ENCODE measurements at places on chromosomes 12 and 14.

GRCh38 chr12:1855241-1855640, 34.9 kb downstream of the LRTM2 start:
- DNase-seq: no peak

- DNase-seq: no peak
Measured at GRCh38 chr14:99576761-99577705, 27.0 kb downstream of the CCDC85C start.

GRCh38 chr12:27274706-27275105, 30.6 kb downstream of the STK38L start:
- DNase-seq: no peak

GRCh38 chr14:30756594-30756993, 117.8 kb upstream of the COCH start:
- no peak for DNase-seq

GRCh38 chr12:53966085-53966384, 6.9 kb upstream of the HOXC11 start:
- DNase-seq: no peak

DNA sequence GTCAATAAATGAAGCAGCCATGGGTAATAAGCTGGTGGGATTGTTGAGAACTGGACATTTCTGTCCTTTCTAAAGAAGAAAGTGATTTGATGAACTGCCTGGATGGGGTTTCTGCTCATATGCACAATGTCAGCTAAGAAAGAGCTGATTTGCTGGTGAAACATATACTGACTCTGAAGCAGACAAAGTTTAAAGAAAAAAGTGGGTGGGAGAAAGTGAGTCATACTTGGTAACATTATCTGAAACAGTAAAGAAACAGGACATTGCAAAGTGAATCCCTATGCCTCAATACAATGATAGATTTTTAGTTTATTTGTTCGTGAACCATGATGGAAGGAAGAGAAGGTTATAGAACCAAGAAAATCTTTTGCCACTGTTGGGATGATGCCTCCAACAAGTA, 95.6 kb upstream of the DNM1L start:
- DNase-seq: peak; percentile 61

- no peak for DNase-seq
Measured at GRCh38 chr12:113929312-113929989, 36.7 kb downstream of the RBM19 start.

DNA sequence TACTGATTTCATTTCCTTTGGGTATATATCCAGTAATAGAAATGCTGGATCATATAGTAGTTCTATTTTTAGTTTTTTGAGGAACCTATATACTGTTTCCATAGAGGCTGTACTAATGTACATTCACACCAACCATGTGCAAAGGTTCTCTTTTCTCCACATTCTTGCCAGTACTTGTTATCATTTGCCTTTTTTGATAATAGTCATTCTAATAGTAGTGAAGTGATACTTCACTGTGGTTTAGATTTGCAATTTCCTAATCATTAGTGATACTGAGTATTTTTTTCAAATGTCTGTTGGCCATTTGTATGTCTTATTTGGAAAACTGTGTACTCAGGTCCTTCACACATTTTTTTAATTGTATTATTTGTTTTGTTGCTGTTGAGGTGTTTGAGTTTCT, 148.2 kb upstream of the NAV3 start:
- no peak for DNase-seq

GRCh38 chr12:617304-617915, 45.8 kb downstream of the NINJ2 start:
- DNase-seq: peak; percentile 82

DNA sequence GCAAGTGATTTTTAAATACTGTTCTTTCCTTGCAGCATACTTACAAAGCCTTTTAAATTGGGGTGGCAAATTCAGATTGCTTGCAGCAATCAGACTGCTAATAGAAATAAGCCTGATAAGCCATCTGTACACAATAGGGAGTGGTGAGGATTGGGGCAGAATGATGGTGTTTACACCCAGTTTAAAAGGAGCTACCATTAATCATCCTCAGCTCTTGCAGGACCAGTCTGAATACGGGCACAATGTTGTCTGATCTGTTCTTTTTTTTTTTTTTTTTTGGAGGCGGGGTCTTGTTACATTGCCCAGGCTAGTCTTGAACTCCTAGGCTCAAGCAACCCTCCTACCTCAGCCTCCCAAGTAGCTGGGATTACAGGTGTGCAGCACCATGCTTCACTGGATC, 50.1 kb upstream of the REP15 start:
- no peak for DNase-seq

- no peak for DNase-seq
Measured at GRCh38 chr12:25482625-25483024, 70.5 kb downstream of the LMNTD1 start.

GRCh38 chr14:101230161-101230850, 326.8 kb upstream of the RTL1 start:
- no peak for DNase-seq

- DNase-seq: no peak
Measured at GRCh38 chr12:116166306-116166705, 111.2 kb downstream of the MED13L start.

DNA sequence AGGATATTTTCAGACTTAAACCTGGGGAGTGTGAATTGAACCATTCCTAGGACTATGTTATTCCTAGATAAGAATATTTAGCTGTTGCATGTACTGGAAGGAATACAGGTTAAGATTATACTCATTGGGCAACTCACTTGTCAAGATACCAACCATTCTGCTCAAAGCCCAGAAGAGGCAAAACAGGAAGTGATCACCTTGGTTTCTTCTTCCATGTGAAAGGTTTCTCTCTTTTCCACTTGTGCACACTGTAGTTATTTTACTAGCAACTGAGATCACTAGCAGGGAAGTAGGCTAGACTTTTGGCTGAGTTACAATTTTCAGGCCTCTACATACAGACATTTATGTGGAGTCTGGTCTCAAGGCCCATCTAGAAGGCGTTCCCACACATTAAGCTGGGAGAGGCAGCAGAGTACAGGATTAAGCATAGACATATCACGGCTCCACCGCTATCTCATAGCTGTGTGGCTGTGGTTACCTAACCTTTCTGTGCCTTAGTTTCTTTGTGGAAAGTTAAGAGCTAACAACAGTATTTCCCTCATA, 83.9 kb upstream of the FERMT2 start:
- no peak for DNase-seq

GRCh38 chr12:132986885-132987225, 688 bp downstream of the ZNF26 start:
- peak; percentile 2 for DNase-seq

- DNase-seq: no peak
Measured at GRCh38 chr12:16221776-16222175, 55.7 kb downstream of the SLC15A5 start.

DNA sequence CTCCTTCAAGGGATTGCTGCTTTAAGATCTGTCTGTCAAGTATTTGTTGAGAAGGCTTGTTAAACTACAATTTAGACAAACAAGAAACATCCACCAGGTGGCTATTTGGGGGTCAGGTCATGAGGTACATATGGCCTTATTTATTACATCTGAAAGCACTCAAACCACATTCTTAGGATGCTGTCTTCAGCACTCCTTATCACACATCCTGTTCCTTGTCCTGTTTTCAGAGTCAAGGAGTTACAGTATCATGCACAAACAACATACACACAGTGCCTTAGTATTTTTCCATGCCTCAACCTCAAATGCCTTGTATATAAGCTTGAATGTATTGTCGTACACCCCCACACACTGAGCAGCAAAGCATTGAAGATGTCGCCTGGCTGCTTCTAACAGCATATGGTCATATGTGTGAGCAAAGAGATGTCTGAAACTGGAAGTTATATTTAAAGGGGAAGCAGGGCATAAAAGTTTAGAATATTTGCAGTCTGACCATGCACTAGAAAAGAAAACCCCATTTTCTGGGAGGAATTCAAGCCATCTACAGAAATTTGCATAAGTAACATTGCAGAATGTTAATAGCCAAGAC, 83.8 kb downstream of the KCNMB4 start:
- no peak for DNase-seq

GRCh38 chr12:88600272-88600671, 20.0 kb upstream of the KITLG start:
- DNase-seq: no peak

DNA sequence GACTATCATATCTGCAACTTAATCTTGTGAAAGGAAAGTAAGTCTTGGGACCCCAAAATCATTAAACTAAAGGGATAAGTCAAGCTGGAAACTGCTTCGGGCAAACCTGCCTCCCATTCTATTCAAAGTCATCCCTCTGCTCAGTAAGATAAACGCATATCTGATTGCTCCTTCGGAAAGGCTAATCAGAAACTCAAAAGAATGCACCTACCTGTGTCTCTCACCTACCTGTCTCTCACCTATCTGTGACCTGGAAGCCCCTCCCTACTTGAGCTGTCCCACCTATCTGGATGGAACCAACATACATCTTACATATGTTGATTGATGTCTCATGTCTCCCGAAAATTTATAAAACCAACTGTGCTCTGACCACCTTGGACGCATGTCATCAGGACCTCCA, 19.9 kb downstream of the SEC23A start:
- DNase-seq: no peak

- DNase-seq: no peak
Measured at GRCh38 chr12:22536971-22537544, 7.3 kb downstream of the C2CD5 start.

- peak; percentile 64 for DNase-seq
Measured at GRCh38 chr14:65222440-65222858, 120.1 kb upstream of the MAX start.

GRCh38 chr12:57008178-57008577, 1.8 kb upstream of the ZBTB39 start:
- DNase-seq: peak; percentile 73

DNA sequence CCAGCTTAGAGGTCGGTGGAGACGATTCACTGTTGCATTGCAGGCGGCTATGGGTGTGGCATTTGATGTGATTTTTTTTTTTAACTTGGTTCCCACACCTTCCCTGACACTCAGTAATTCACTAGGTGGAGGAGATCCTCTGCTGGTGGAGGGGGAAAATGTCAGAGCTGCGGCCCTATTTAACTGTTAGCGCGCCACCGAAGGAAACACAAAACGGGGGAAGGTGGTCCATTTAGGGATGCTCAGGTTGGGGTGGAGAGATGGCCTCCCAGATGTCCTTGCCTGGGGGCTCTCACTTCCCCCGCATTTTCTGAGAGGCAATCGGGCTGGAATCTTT, 4.3 kb upstream of the HOXC12 start:
- DNase-seq: no peak

- DNase-seq: peak; percentile 67
Measured at GRCh38 chr12:66269757-66270383, 32.4 kb upstream of the HELB start.

DNA sequence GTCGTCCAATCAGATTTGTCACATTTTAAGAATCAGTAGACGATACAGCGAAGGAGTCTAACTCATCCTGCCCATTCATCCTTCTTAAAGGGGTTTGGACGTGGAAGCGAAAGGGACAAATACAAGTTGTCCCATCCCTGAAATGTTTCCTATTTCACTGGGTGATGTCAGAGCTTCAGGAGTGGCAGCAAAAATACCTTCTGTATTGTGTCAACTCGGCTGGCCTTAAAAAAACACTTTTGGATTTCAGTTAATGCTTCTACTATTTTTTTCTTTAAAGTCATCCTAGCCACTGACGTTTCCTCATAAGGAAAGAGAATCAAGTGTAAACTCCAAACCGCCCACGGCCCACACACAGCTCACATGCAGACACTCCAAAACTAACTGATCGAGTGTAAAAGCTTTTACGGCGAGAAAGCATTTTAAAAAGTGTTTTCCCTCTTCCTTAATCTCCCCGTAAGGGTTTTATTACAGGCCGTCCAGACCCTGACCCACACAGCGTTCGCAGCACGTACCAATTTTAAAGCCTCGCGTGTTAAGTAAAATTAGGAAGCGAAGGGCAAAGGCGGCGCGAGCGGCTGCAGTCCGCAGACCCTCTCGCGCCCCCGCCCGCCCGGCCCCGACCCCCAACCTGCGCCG, 593 bp downstream of the CFL2 start:
- DNase-seq: peak; percentile 66

GRCh38 chr12:27344760-27345159, 12.1 kb downstream of the BMAL2 start:
- DNase-seq: no peak

DNA sequence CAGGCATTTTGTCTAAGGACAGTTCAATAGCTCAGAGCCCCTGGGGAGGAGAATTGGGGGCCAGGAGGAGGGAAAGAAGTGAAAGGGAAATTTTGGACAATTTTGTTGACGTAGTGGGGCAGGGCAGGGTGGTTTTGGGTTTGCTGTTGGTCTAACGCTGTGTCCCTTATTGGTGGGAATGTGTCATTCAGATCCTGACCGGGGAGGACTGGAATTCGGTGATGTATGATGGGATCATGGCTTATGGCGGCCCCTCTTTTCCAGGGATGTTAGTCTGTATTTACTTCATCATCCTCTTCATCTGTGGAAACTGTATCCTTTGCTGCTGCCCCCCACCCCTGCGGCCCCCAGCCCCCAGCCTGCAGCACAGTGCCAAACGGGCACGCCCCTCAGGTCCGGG, 212.1 kb upstream of the FKBP4 start:
- no peak for DNase-seq

DNA sequence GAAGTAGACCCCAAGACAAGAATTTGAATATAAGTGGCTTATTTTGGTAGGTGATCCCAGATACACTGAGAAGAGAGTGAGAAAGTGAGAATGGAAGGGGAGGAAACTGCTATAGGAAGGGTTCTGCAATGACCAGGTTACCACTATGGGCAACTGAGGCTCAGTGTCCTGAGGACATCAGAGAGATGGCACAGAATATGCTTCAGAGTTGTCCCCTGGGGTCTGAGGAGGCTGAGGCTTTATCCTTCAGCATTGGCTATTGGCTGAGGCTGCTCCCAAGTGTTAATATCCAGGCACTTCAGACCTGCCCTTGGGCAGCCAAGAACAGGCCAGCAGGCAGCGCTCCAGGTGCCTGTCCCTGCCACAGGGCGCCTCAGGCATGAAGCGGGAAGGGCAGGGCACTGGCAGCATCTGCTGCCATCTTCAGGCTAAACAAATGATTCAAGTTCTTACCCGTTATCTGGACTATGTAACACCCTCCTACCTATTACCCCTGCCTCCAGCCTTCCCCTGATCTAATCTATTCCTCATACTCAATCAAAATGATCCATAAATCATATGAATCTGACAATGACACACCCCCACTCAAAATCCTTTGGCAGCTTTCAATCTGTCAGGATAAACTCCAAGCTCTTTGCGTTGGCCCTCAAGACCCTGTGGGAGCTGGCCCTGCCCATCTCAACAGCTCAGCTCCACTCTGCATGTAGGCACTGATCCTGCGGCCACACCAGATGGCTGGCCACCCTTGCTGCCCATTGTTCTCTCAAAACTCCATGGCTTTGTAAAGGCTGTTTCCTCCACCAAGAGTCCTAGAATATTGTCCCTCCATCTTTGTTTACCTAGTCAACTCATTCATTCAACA, 42.4 kb downstream of the CKAP4 start:
- DNase-seq: no peak
